Left ventricle myocardium inferior (tissue), 1 donor: ENCODE measurements at places on chromosomes 1 and 21.

DNA sequence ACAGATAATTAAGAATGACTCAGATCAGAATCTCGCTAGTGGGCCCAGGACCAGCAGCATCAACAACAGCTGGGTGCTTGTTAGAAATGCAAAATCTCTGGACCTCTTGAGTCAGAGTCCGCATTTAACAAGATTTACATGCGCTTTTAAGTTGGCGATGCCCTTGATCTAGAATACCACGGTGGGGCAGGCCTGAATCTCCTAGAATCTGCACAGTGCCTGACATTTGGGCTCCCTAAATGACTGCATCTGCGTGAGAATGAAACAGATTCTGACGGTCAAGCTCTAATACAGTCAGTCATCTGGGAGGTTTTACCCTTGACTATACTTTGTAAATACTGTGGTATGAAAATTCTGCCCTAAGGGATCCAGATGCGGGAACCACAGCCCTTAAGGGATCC lies 17.2 kb upstream of the RAB29 start:
- DNase-seq = no peak

DNA sequence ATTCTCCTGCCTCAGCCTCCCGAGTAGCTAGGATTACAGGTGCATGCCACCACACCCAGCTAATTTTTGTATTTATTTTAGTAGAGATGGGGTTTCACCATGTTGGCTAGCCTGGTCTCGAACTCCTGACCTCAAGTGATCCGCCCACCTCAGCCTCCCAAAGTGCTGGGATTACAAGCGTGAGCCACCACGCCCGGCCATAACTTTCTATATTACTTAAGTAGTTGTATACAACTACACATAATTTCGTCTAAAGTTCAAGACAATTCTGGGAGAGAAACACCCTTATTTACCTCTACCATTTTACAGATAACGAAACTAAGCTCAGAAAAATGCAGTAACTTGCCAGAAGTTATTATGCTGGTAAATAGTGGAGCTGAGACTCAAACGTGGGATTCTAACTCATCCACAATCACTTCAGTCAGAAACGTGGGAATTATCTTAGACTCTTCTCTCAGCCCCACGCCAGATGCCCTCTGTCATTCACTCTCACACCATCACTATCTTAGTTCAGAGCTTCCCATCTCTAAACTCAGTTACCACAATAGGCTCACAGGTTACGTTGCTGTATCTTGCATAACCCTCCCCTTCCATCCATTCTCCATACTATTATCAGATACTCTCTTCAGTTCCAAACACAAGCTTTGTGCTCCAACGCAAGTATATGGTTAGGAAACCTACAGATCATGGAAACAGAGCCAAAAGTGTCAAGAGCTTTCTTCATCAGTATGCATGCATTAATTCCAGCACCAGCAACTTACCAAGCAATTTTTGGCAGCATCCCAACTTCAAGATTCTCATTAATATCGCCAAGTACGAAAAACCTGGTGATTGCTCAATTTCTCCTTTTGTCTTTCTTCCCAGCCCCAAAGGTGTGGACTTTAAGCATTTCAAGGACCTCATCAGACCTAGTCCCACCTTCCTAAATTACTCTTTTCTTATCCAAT lies 69.3 kb downstream of the RERE start:
- no peak for DNase-seq

DNA sequence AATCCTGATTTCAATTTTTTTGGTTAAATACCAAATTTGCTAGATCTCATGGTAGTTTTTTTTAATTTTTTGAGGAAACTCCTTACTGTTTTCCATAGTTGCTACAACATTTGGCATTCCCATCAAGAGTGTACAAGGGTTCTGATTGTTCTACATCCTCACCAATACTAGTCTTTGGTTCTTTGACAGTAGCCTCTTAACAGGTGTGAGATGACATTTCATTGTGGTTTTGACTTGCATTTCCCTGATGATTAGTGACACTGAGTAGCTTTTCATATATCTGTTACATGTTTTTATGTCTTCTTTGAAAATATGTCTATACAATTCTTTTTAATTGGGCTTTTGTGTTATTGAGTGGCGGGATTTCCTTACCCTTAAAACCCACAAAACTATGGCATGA lies 20.9 kb upstream of the RGS13 start:
- no peak for DNase-seq

DNA sequence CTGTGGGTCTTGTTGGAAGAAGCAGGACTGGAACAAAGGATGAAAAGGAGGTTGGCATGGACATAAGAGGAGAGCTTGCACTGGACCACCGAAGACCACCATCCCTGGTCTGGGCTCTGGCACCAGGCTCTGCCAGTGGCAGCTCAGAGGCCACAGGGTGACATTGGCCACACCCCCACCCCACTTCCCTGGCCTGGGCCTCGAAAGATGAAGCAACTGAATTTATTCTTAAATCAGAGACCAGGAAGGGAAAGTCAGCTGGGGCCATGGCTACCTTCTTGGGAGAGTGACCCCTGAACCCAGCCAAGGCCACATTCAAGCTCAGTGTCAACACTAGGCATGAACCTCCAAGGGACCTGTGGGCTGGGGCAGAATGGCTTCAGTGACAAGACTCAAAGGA lies 4.0 kb downstream of the KLHDC7A start:
- DNase-seq = no peak

DNA sequence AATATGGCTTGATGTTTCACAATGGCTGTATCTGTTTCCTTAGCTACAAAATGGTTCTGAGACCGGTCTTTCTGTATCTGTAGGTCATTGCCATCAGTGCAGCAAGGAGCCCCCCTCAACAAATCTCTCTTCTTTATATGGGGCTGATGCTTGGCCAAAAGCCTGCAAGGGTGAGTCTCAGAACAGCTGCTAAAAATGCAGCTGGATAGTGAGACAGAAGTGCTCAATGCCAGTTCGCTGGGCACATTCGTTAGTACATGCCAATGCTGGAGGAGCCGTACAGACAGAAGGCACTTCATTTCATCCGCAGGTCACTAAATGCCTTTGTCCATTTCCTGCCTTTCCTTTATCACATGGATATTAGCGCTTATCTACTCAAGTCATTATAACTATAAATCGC lies 67.3 kb downstream of the RUNX1 start:
- DNase-seq = no peak

GRCh38 chr1:186575348-186575747 lies 104.9 kb downstream of the PTGS2 start:
- no peak for DNase-seq

GRCh38 chr1:184691719-184692324 lies 62.8 kb downstream of the EDEM3 start:
- no peak for DNase-seq

DNA sequence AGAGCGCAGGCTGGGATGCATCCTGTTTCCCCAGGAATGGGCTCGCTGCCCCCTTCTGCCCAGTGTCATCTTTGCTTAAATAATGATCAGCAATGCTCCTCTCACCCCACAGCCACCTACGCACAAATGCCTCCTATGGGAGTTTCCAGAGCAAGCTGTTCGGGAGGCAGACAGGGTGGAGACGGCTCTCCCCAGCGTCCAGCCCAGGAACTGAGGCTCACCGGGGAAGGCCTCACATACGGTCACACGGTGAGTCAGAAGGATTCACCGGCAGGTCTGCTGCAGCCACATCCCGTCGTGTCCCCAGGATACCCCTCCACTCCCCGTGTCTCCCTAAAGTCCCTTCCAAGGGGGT lies 40.3 kb upstream of the RUNX3 start:
- DNase-seq = no peak

GRCh38 chr1:45998020-45998617 lies 134.3 kb downstream of the PIK3R3 start:
- no peak for DNase-seq

DNA sequence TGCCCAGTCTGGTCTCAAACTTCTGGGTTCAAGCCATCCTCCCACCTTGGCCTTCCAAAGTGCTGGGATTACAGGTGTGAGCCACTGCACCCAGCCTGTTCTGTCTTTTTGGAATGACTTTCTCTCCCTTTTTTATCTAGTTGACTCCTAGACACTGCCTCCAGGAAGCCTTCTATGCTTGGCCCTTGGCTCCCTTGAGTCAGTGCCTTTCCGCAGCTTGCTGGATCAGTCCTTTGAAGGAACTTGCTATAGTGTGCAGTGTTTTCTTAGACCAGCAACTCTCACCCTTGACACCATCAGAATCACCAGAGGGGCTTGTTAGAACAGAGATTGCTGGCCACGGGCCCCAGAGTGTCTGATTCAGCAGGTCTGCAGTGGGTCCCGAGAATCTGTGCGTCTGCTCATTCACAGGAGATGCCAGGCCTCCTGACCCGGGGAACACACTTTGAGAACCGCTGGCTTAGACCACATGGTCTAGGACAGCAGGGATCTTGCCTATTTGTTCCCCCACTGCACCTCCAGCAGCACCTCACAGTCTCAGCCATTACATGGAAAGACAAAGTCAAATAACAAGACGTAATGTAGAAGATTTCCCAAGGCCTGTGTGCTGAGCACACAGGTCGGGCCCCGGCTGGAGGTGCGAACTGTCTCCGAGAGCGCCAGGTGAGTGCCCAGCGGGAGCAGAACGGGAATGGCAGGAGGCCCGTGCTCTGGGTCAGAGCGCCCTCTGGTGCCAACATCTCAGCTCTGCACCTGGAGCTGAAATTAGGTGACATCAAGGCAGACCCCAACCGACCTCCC lies 27.4 kb upstream of the CTPS1 start:
- DNase-seq = peak; percentile 66

DNA sequence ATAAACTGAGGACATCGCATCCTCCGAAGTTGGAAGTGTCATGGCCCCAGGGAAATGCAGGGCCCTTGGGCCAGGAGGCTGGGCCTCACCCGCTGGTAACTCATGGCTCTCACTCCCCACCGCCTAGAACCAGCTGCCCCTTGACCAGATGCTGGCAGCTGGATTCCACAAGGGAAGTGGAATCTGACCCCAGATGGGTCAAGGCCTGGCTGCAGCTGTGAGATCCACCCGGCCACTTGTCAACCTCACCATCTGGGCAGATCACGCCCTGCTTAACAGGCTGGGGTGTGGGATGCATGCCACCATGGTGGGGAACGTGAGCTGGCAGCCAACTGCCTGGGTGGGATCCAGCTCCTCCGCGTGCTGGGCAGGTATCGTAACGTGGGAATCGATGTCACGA lies 25.5 kb downstream of the KCNAB2 start:
- DNase-seq = no peak

GRCh38 chr1:245671349-245671748 lies 516.6 kb downstream of the KIF26B start:
- DNase-seq = no peak

GRCh38 chr1:182644886-182645285 lies 39.5 kb downstream of the RGS8 start:
- DNase-seq = no peak
